GM04504 (cell line): ENCODE measurements at places on chromosomes 11 and 22.

DNA sequence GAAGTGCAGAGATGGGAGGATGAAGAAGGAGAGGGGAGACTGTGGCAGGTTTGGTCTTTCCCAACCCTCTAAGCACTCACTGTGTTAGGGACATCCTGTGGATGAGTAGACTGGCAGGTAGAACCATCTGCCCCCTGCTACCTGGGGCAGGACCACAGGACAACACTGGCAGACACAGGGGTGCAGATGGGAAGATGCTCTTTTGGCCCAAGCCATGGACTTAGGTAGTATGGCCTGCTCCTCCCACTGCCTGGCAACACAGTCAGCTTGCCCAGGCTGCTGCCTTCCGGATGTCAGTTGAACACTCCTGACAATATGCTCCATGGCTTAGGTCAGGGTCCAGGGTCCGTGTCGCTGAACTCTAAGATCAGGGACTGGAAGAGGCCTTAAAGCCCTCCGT lies 140.7 kb upstream of the NAV2 start:
- DNase-seq = no peak

DNA sequence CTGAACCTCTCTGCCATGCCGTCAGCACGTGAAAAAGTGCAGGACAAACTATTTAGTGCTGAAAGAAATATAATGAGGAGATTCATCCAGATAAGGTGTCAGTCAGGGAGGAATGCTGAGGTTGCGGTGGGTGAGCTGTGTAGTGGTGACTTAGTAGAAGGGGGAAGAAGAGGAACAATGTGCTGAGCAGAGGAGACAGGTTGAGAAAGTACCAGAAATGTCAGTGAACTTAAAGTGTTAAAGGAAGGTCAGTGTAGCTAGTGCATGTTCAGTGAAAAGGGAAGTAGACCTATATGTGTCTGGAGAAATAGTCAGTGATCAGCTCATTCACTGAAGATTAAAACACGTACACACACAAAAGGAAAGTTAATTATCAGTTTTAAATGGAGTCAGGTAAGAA lies 237.6 kb upstream of the CCDC179 start:
- no peak for DNase-seq

GRCh38 chr22:38793317-38793716 lies 626 bp downstream of the DNAL4 start:
- no peak for DNase-seq

- DNase-seq = no peak
Measured at GRCh38 chr22:28873183-28873963, 10.0 kb upstream of the ZNRF3 start.

GRCh38 chr22:46087816-46088277 lies 62.5 kb upstream of the PPARA start:
- peak; percentile 90 for DNase-seq

DNA sequence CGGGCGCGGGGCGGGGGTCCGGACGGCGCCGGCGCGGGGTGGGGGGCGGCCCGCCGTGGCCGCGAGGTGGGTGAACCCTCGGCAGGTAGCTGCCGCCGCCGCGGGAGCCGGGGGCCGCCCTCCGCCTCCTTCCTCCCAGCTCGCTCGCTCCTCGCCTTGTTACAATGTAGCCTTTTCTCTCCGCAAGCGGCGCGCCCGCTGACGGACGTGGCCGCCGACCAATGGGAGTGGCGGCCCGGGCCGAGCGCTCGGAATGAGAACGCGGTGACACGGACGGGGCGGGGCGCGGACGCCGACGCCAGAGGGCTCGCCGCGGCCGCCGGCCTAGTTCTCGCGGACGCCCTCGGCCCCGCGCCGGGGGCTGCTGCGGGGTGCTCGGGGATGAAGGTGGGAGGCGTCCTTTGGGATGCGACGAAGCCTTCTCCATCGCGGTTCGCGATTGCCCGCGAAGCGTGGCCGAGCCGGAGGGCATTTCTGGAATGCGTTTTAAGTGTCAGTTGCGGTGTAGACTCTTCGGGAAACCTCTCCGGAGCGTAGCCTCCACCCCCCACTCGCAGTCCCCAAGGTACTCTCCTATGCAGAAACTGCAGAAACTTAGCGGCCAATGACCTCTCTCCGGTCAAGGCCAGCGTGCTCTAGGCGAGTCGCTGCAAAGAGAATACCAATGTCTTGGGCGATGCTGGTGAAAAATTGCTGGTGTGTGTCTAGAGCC lies 734 bp downstream of the PRDM11 start:
- peak; percentile 93 for DNase-seq

DNA sequence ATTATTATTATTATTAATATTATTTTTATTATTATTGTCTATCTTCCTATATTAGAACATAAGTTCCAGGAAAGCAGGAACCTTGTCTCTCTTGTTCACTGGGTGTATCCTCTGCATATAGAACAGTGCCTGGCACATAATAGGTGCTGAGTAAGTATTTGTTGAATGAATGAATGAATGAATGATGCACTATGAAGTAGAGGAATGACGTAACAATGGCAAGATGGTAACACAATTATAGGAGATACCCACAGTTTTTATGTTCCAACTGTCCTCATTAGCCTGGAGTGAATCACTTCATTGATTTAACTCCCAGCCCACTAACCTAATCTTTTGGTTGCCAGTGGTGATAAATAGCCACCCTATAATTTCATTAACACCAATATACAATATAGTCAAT lies 2.1 kb downstream of the KDM4D start:
- no peak for DNase-seq

DNA sequence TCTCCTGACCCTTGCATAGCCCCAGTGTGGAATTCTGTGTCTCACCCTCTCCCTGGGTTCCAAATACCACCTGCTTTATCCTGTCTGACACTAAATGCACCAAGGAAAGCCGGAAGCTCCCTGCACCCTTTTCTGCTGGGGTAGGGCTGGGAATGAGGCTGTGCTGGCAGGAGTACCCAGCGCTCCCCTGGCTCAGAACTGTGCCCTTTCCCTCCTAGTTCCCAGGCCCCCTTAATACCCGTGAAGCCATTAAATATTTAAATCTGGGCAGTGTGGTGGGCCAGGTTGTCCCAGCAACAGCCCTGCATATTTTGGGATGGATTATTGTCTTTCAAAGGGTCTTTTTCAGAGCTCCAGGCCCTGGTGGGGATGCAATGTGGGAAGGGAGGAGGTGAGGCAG lies 63.0 kb downstream of the TP53I11 start:
- DNase-seq = no peak

GRCh38 chr11:105070306-105070705 lies 25.2 kb upstream of the CARD16 start:
- no peak for DNase-seq

- DNase-seq = no peak
Measured at GRCh38 chr11:110182886-110183285, 89.7 kb downstream of the ZC3H12C start.

GRCh38 chr22:25780673-25781072 lies 38.7 kb downstream of the MYO18B start:
- DNase-seq = no peak

DNA sequence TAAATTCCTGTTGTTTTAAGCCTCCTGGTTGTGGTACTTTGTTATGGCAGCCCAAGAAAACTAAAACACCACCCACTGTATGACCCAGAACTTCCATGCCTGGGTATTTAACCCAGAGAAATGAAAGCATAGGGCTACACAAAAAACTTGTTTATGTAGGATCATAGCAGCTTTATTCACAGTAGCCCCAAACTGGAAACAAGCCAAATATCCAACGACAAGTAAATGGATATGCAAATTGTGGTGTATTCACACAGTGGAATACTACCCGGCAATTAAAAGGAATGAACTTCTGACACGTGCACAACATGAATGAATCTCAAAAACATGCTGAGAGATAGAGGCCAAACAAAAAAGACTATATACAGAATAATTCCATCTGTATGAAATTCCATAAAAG lies 62.2 kb upstream of the NAV2 start:
- no peak for DNase-seq

DNA sequence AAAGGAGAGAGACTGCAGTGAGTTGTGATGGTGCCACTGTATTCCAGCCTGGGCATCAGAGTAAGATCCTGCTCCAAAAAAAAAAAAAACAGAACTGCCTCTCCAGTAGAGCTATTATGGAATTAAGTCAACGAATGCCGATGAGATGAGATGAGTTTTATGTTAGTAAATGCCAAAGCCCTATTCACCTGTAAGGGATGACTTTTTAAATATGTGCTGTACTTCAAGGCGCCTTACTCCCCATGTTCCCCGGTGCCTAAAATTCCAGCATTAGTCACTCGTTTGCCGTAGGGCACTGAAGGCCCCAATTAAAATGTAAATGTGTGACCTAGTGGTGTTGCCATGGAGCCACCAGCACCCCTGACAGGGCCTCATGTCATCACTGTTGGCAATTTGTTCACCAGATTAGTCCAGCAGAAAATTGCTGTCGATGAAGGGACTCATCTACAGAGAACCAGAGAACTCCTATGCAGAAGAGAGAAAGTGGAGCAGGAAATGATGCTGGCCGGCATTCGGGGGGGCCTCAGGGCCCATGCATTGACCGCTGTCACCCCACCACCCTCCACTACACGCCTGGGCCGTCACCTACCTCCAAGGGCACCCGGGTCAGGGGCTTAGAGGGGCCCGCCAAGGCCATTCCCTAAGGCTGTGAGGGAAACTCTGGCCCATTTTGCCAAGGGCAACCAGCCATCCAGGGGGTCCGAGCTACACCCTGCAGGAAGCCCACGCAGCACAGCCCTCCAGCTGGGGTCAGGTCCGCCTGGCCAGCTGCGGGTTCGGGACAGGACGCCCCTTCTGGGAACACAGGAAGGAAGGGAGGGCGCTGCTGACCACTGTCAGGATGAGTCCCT lies 17.8 kb downstream of the LIF start:
- no peak for DNase-seq

DNA sequence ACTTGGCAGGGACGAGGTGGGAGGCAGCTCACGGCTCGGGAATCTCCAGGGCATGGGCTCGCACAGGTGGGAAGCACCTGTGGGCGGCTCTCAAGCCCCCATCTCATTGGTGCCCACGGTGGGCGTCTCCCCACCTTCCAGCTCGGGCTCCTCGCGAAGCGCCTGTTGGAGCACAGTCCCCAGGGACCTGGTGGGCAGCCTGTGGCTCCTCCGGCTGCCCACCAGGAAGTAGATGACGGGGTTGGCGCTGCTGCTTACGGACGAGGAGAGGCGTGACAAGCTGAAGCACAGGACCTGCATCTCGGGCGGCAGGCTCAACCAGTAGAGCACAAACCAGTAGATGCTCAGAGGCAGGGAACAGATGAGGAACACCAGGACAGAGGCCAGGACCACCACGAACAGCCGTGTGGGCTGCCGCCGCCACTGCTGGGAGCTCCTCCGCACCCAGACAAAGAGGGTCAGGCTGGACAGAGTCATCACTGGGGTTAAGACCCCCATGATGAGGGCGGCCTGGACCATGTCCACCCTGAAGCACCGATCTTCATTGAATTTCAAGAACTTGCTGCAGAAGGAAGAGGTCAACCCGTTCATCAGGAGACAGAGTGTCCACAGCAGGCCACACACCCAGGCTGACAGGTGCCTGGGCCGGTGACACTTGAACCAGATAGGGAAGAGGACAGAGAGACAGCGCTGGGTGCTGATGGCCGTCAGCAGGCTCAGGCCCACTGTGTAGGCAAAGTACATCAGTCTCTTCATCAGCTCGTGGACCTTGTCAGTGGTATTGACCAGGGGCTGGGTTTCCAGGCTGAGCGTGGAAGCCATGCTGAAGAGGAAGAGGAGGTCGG lies 633 bp downstream of the MRGPRD start:
- no peak for DNase-seq

DNA sequence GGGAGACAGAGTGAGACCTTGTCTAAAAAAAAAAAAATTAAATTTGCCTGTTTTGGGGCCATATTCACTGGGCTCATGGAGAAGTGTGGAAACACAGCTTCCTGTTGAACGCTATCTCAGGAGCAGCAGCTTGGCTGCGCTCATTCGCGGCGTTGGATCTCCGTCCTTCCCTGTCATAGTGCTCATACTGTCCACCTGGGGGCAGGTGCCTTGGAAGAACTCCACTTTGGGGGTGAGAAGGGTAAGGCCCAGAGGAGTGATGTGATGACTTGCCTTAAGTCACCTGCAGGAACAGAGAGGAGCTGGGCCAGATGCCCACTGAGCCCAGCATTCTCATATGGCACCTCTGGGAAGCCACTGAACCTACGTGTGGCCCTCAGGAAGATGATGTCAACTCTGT lies 82.8 kb downstream of the CABIN1 start:
- DNase-seq = no peak

GRCh38 chr22:37661160-37661924 lies 2.8 kb downstream of the PDXP start:
- peak; percentile 64 for DNase-seq

- DNase-seq = no peak
Measured at GRCh38 chr11:17388609-17389210, at the start of gene KCNJ11. Gene KCNJ11, minus strand, starts transcription at chr11:17388659. Its CDS starts 568 bp downstream, at chr11:17388091.

DNA sequence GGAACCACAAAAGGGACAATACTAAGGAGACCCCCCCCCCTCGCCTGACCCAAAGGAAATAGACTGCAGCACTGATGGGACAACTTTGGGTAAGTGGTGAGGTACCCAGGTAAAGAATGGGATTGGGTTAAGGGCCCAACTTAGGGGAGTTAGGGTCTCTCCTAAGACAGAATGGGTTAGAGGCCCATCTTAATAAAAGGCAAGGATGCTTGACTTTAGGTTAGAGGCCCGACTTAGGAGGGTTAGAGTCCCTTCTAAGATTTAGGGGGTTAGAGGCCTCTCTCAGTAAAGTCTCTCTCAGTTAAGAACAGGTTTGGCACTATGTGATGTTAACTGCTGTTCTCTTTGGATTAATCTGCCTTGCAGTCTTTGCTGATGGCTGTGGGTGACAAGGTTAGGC lies 41.0 kb upstream of the DBX1 start:
- DNase-seq = no peak

DNA sequence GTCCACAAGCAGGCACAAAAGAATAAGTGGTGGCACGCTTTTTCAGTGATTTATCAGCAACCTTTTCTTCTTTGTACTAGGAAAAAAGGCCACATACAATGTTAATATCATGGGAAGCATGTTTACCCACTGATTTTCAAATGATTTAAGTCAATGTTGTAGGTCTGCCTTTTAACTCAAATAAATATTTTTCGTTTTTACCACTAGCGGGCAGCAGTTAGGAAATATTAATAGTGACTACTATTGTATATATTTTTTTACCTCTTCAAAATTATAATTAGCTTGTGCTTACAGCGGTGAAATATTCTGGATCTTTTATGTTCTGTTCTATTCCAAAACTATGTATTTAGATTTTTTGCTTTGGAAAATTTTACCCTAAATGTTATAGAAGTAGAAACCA lies 6.4 kb upstream of the SLC17A6 start:
- no peak for DNase-seq
